H1 (cell line): ENCODE measurements at places on chromosomes 12 and 14. TPM values are rescaled to one million over a fixed set of nuclear protein-coding genes. Genes with fewer than 3 reads are reported as not detected.

GRCh38 chr12:54134850-54135249 lies 53.9 kb downstream of the SMUG1 start:
- H3K27me3 ChIP-seq: peaks cover 70% of the 10 kb centered on the region
- H3K4me3 ChIP-seq: no peak overlapping the region
- H3K4me1 ChIP-seq: no peaks in the 10 kb centered on the region
- no peak for DNase-seq

- DNase-seq: no peak
- no peaks in the 10 kb centered on the region for H3K27me3 ChIP-seq
- no peak overlapping the region for H3K27ac ChIP-seq
Measured at GRCh38 chr14:54549862-54550261, 17.1 kb upstream of the SAMD4A start.

- no peak overlapping the region for H3K27ac ChIP-seq
- H3K36me3 ChIP-seq: no peaks in the 10 kb centered on the region
- H3K27me3 ChIP-seq: no peaks in the 10 kb centered on the region
- DNase-seq: no peak
- H3K4me3 ChIP-seq: no peak overlapping the region
Measured at GRCh38 chr14:90871605-90872233, 55.5 kb upstream of the TTC7B start.

The RASAL1 gene
- 5.0 and 6.4 TPM in 2 replicates for total RNA-seq
